Naive thymus-derived CD8-positive, alpha-beta T cell (primary cell): ENCODE measurements at places on chromosomes 3 and 15. TPM values are rescaled to one million over a fixed set of nuclear protein-coding genes. Genes with fewer than 3 reads are reported as not detected.

Gene FOXL2NB
- total RNA-seq = not detected

DNA sequence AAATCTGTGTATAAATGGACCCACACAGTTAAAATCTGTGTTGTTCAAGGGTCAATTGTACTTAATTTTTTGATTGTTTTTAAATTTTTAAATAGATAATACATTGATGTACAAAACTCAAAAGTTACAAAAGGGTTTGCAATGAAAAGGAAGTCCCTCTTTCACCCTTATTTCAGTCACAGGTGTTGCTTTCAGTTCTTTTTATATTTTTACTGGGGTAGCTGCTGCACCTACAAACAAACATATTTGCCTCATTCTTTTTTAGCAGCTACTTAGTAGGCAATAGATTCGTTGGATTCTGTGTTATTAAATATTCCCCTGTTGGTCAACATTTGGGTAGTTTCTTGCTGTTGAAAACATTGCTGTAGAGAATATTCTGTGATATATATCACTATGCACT lies 44.4 kb downstream of the PIAS1 start:
- no peaks in the 10 kb centered on the region for H3K27me3 ChIP-seq
- DNase-seq = no peak
- H3K4me3 ChIP-seq = no peak overlapping the region
- no peak overlapping the region for H3K27ac ChIP-seq
- peaks cover 50% of the 10 kb centered on the region for H3K4me1 ChIP-seq
- H3K36me3 ChIP-seq = peaks cover 62% of the 10 kb centered on the region

DNA sequence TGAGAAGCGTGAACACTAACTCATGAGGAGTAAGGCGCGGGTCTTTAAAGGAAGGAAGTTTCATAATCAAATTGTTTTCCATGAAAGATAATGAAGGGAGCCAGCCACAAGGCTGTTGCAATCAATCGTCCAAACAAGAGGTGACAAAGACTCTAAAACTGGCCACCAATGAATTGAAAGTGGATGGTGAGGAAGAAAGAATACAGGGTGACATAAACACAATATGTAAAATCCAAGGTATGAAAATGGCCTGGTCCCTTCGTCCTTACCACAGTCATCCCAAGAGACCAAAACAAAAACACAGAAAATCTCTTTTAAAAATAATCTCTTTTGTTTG lies 12.0 kb downstream of the CD86 start:
- H3K4me1 ChIP-seq = peaks cover 3% of the 10 kb centered on the region
- no peak for DNase-seq
- H3K36me3 ChIP-seq = no peaks in the 10 kb centered on the region
- H3K27ac ChIP-seq = no peak overlapping the region
- H3K27me3 ChIP-seq = no peaks in the 10 kb centered on the region
- H3K4me3 ChIP-seq = no peak overlapping the region

Gene PRSS50
- total RNA-seq = not detected

DNA sequence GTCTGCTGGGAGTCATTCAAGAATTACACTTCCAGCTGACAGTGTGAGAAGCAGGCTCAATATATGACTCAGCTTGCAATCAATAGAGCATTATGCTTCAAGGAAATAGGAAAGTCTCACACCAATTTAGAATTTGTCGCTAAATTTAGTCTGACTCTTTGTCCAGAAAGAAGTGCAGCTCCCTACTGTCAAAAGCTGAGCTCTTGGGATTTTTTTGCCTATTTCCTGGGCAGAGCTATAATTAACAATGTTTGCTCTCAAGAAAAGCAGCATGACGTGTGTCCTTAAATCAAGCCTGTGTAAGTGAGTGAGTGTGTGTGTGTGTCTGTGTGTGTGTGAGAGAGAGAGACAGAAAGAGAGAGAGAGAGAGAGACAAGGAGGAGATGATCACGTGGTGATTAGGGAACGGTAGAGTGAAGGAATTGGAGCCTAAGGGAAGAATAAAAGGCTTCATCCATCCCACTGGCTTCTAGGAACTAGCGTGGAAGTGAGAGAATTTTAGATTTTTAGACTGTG lies 16.4 kb upstream of the SLC35G2 start:
- H3K27me3 ChIP-seq = no peaks in the 10 kb centered on the region
- no peaks in the 10 kb centered on the region for H3K36me3 ChIP-seq
- no peak overlapping the region for H3K27ac ChIP-seq
- no peak overlapping the region for H3K4me3 ChIP-seq
- no peak for DNase-seq

DNA sequence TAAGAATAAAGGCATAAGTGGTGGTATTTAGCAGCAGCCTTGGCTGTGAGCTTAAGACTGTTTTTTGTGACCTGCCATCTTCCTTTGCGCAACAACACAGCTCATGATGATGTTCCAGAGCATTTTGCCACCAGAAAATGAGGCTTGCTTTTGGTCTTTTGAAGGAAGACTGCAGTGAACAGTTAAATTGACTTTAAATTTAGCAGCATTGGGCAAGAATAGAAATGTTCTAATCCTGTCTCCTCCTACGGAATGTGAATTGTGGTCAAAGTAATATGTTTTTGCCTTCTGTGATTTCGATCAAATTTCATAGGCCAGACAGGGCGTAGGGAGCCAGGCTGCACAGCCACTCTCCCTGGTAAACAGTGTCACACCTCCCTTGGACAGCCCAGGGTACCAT lies 460.7 kb upstream of the RASGRP1 start:
- no peaks in the 10 kb centered on the region for H3K36me3 ChIP-seq
- DNase-seq = no peak
- H3K4me1 ChIP-seq = no peaks in the 10 kb centered on the region
- peaks cover 15% of the 10 kb centered on the region for H3K27me3 ChIP-seq
- no peak overlapping the region for H3K4me3 ChIP-seq

Gene ADAMTSL3
- not detected for total RNA-seq

Gene BOC
- total RNA-seq = not detected

DNA sequence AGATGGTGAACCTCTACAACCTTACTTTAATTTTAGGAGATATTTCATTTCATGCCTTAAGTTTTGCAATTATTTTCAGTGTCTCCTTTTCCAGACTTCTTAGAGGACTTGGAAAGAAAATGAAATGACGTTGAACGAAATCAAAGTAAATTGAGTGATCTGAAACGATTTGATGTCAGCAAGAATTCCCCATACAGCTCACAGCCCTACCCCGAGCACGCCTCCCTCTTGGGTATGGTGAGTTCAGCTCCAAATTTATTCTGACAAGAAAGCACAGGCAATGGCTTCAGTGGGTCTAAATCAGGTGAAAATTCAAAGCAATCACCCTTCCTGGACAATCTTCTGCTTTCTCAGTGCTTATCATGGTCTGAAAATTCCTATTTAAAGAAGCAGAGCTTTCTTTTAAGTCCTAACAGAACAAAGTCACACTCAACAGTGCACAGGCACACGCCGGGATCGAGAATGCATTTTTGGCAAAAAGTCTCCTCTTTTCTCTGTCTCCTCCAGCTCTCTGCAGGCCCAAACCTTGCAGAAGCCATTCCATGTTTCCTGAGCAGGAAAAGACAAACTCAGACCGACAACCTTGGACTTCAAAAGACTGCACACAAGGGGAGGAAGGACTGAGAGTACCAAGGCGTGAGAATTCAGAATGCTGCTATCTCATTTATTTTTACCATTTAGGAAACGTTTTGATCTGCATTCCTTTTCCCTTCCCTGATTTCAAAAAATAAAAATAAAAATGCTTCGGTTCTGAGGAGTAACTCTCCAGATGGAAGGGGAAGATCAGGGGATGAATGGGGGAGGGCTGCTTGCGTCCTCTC lies 72.0 kb downstream of the CCNL1 start:
- peaks cover 2% of the 10 kb centered on the region for H3K27me3 ChIP-seq
- peak overlapping the region; percentile 86 for H3K4me3 ChIP-seq
- H3K36me3 ChIP-seq = no peaks in the 10 kb centered on the region
- peak overlapping the region; percentile 97 for H3K27ac ChIP-seq
- peak; percentile 5 for DNase-seq

Gene FOXB1
- total RNA-seq = not detected

- peaks cover 5% of the 10 kb centered on the region for H3K27me3 ChIP-seq
- H3K36me3 ChIP-seq = no peaks in the 10 kb centered on the region
- no peak overlapping the region for H3K27ac ChIP-seq
- no peak overlapping the region for H3K4me3 ChIP-seq
Measured at GRCh38 chr15:71651750-71652186, 158.6 kb upstream of the NR2E3 start.

Gene NME9
- total RNA-seq = 0.86 TPM

Gene DUOXA2
- not detected for total RNA-seq
